Common myeloid progenitor, CD34-positive (primary cell): ENCODE measurements at places on chromosomes 4 and X.

DNA sequence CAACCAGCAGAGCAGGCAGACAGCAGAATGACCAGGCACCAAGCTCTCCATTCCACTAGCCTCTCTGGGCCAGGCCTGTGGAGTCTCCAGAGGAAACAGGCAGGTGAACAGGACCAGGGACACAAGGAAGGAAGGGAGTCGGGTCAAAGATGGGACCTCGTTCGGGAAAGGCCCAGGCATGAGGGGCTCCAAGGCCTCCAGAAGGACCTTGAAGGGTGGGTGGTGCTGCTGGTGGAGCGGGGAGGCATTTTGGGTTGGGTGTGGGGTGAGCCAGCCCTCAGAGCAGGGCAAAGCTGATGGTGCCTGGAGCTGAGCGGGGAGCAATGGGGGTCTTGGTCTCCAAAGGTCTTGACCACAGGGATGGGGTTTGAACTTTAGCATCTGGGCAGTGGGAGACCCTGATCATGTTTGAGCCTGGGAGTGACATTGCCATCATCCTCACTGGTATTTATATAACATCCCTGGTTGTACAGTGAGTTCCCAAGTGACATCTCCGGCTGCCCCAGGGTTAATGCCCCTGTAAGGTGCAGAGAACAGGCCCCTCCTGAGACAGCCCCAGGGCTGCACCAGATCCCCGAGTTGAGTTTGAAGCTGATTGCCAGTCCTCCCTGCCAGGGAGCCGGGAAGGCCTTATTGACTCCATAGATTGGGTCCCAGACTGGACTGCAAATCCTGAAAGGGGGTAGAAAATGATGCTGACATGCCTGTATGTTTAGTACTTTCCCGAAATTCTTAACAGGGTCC lies 52.7 kb downstream of the PSAPL1 start:
- H3K27me3 ChIP-seq = peaks cover 6% of the 10 kb centered on the region
- H3K4me3 ChIP-seq = no peak overlapping the region
- no peaks in the 10 kb centered on the region for H3K36me3 ChIP-seq
- no peak for DNase-seq
- peaks cover 16% of the 10 kb centered on the region for H3K4me1 ChIP-seq

GRCh38 chr4:168769416-168769815 lies 240.6 kb downstream of the CBR4 start:
- no peak overlapping the region for H3K4me3 ChIP-seq
- H3K27me3 ChIP-seq = no peaks in the 10 kb centered on the region
- H3K27ac ChIP-seq = no peak overlapping the region
- no peaks in the 10 kb centered on the region for H3K36me3 ChIP-seq
- DNase-seq = no peak

DNA sequence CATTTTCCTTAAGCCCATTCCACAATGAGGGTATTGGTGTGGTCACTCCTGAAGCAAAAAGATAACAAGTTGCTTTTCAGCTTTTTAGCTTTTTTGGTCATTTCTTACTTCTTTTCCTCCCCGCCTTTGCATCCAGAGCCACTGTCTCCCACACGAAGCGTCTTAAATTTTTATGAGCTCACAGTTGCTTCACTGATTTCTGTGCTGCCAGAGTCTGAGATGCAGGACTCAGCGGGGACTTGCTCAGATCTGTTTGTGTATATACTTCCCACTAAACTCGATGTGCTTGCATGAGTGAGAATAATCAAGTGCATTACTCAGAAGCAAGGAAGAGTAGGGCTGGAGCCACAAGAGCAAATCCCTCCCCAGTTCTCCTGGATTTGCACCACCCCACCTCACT lies 80.2 kb upstream of the FHL1 start:
- H3K36me3 ChIP-seq = no peaks in the 10 kb centered on the region
- no peaks in the 10 kb centered on the region for H3K27me3 ChIP-seq
- H3K4me3 ChIP-seq = no peak overlapping the region
- DNase-seq = no peak
- no peak overlapping the region for H3K27ac ChIP-seq

GRCh38 chr4:169315530-169316343 lies 45.0 kb upstream of the SH3RF1 start:
- H3K4me1 ChIP-seq = no peaks in the 10 kb centered on the region
- DNase-seq = no peak
- no peaks in the 10 kb centered on the region for H3K27me3 ChIP-seq
- no peak overlapping the region for H3K27ac ChIP-seq
- H3K36me3 ChIP-seq = no peaks in the 10 kb centered on the region

GRCh38 chr4:57187246-57187645 lies 77.1 kb upstream of the IGFBP7 start:
- no peaks in the 10 kb centered on the region for H3K36me3 ChIP-seq
- H3K27ac ChIP-seq = no peak overlapping the region
- H3K27me3 ChIP-seq = no peaks in the 10 kb centered on the region
- no peak overlapping the region for H3K4me3 ChIP-seq

DNA sequence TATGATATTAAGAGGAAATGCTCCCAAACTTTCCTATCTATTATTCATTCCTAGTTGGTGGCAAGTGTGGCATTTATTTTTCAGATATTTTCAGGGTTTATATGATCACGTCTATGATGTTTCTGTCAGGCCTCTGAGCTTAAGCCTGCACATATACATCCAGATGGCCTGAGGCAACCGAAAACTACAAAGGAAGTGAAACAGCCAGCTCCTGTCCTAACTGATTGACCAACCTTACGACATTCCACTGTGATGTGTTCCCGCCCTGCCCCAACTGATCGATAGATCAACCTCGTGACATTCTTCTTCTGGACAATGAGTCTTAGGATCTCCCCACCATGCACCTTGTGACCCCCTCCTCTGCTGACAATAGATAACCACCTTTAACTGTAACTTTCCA lies 67.6 kb upstream of the CTSO start:
- no peaks in the 10 kb centered on the region for H3K4me1 ChIP-seq
- no peak overlapping the region for H3K4me3 ChIP-seq
- no peak overlapping the region for H3K27ac ChIP-seq
- H3K36me3 ChIP-seq = no peaks in the 10 kb centered on the region
- no peak for DNase-seq
- no peaks in the 10 kb centered on the region for H3K27me3 ChIP-seq

DNA sequence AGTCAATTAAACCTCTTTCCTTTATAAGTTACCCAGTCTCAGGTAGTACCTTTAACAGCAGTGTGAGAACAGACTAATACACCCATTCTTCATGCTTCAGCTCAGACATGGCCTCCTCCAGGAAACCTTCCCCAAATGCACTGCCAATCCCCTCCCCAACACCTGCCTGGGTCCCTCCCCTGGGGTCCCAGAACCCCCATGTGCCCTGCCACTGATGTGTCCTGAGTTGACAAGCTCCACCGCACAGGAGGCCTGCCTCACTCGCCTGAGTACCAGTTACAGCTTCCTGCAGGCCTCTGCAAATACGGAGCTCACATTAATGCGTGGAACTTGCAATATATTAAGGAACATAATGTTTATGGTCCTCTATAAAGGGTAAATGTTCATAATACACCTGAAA lies 34.9 kb upstream of the CRMP1 start:
- H3K36me3 ChIP-seq = no peaks in the 10 kb centered on the region
- peaks cover 67% of the 10 kb centered on the region for H3K27me3 ChIP-seq
- H3K4me3 ChIP-seq = no peak overlapping the region
- no peak for DNase-seq
- no peak overlapping the region for H3K27ac ChIP-seq

- no peaks in the 10 kb centered on the region for H3K36me3 ChIP-seq
- H3K27me3 ChIP-seq = no peaks in the 10 kb centered on the region
- no peak for DNase-seq
- no peaks in the 10 kb centered on the region for H3K4me1 ChIP-seq
- no peak overlapping the region for H3K4me3 ChIP-seq
Measured at GRCh38 chr4:147104768-147105167, 159.1 kb upstream of the TTC29 start.

- H3K27me3 ChIP-seq = no peaks in the 10 kb centered on the region
- no peak overlapping the region for H3K4me3 ChIP-seq
- no peaks in the 10 kb centered on the region for H3K4me1 ChIP-seq
- peaks cover 45% of the 10 kb centered on the region for H3K36me3 ChIP-seq
- DNase-seq = peak; percentile 56
Measured at GRCh38 chr4:106287353-106287969, 28.5 kb downstream of the TBCK start.

DNA sequence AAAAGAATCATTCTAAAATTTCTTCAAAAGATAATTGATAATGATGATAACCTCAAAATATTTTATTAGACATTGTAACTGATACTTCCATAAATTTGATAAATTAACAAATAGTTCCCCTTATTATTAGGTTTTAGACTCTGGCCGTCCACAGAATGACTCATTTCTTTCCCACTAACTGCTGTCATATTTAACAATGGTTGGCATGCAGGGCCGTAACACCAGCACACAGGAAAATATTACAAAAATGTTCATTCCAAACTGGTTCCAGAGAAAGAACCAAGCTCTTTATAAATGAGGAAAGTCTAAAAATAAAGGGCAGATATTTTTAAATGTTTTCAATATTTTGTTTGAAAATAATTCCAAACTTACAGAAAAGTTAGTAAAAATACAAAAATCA lies 28.2 kb downstream of the WDFY3 start:
- H3K27ac ChIP-seq = no peak overlapping the region
- H3K36me3 ChIP-seq = no peaks in the 10 kb centered on the region
- no peaks in the 10 kb centered on the region for H3K27me3 ChIP-seq
- H3K4me1 ChIP-seq = no peaks in the 10 kb centered on the region
- DNase-seq = no peak

DNA sequence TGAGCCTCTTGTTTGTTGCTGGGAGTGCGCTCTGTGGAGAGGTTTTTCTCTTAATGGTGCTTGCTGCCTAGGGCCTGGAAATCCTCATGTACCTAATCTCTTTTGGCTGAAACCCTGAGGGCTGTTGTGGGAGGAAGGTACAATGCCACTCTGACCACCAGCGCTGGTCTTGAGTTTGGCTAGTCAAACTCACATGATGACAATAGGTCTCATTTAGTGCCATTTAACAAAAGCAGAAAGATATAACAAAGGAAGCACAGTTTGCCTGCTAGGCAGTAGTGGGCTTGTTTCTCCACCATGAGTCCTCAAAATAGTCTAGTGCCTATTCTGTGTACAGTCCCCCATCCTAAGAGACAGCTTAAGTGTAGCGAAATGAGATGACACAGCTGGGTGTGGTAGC lies 111.3 kb downstream of the TSPAN7 start:
- peaks cover 2% of the 10 kb centered on the region for H3K36me3 ChIP-seq
- H3K27ac ChIP-seq = no peak overlapping the region
- no peaks in the 10 kb centered on the region for H3K27me3 ChIP-seq

GRCh38 chrX:123169247-123169901 lies 14.7 kb upstream of the GRIA3 start:
- H3K36me3 ChIP-seq = no peaks in the 10 kb centered on the region
- H3K27me3 ChIP-seq = no peaks in the 10 kb centered on the region
- no peak for DNase-seq
- no peaks in the 10 kb centered on the region for H3K4me1 ChIP-seq

DNA sequence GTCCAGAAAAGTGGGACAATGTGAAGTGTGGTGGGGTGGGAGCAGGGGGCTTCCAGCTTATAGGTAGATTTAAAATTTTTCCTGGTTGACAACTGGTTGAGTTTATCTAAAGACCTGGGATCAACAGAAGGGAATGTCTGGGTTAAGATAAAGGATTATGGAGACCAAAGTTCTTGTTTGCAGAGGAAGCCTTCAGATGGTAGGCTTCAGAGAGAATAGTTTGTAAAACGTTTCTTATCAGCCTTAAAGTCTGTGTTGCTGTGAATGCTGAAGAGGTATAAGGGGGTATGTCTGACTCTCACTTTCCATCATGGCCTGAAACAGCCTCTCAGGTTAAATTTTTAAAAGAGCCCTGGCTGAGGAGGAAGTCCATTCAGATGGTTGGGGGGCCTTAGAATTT lies 20.5 kb downstream of the MGST2 start:
- no peak overlapping the region for H3K27ac ChIP-seq
- no peaks in the 10 kb centered on the region for H3K4me1 ChIP-seq
- peaks cover 20% of the 10 kb centered on the region for H3K36me3 ChIP-seq
- no peaks in the 10 kb centered on the region for H3K27me3 ChIP-seq
- no peak for DNase-seq
- H3K4me3 ChIP-seq = no peak overlapping the region

DNA sequence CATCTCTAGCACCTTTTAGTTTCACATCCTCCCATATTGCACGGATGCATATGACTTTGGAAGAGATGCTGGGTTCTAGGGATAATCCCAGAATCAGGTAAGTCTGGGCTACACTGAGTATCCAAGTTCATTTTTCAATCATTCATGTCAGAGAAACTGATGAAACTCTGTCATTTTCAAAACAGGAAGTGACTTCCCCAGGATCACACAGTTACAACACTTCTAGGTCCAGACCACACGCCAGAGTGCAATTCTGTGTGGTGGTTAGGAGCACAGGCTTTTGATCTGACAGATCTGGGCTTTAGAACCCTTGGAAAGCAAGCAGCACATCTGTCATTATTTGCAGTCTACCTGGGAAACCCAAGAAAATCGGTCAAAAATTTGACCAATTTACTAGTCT lies 52.1 kb upstream of the CDKN2AIP start:
- no peak overlapping the region for H3K27ac ChIP-seq
- peak; percentile 72 for DNase-seq
- H3K36me3 ChIP-seq = no peaks in the 10 kb centered on the region
- no peak overlapping the region for H3K4me3 ChIP-seq

DNA sequence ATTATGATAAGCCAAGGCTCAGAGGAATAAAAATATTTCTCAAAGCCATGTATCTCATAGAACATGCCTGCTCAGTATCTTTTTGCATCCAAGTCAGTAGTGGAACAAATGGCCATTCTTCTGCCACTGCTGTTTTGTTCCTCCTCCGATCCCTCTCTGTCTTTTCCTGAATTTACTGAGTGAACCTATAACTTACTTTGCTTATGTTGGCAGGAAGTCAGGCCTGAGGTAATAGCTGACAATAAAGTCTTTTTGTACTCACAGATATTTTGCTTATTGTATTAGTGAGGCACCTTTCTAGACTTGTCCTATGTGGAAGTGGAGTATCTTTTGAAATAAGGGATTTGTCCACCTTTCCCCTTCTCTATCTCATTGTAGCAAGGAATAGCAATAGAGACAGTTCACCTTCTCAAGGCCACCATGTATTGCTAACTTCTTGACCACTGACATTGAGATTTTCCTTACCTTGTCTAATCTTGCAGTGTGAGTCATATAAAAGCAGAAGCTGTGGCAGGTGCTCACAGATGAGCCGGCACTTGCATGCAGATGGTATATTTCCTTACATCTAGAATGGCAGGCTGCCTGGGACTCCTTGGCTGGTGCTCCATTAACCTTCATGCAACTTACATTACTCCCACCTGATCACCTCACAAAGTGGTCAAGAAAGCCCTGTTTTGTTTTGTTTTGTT lies 68.2 kb downstream of the AGTR2 start:
- DNase-seq = no peak
- no peaks in the 10 kb centered on the region for H3K36me3 ChIP-seq
- no peak overlapping the region for H3K4me3 ChIP-seq
- H3K27ac ChIP-seq = no peak overlapping the region

DNA sequence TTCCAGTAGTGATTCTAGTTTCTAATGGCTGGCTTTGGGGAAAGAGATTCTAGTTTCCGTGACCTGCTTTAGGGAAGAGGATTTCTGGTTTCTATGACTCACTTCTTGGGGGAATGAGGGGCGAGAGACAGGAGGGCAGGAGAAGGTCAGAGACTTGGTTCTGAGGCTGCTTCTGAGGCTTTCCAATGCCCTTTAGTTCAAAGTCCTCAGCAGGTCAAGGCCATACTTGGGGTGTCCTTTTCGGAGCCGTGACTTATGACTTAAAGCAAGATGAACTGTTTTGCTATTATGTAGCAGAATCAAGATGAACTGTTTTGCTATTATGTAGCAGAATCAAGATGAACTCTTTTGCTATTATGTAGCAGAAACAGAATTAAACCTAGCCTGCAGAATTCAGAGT lies 52.2 kb upstream of the TLR3 start:
- no peaks in the 10 kb centered on the region for H3K4me1 ChIP-seq
- no peak overlapping the region for H3K4me3 ChIP-seq
- H3K27me3 ChIP-seq = no peaks in the 10 kb centered on the region
- no peaks in the 10 kb centered on the region for H3K36me3 ChIP-seq
- no peak overlapping the region for H3K27ac ChIP-seq
- DNase-seq = no peak
